ENCODE measurements at places on chromosomes 7 and 10. TPM values are rescaled to one million over a fixed set of nuclear protein-coding genes. Genes with fewer than 3 reads are reported as not detected.

PTPN20 gene
- 0.70 TPM for total RNA-seq

NRBF2 gene
- 21.0 TPM for total RNA-seq

CALY gene
- not detected for total RNA-seq

TMEM184A gene
- total RNA-seq: not detected

KCNH2 gene
- 0.73 TPM for total RNA-seq

MYO1G gene
- 382 TPM for total RNA-seq

AFAP1L2 gene
- 0.96 TPM for total RNA-seq

JCAD gene
- 0.35 TPM for total RNA-seq

PNLIPRP1 gene
- not detected for total RNA-seq

UCN3 gene
- not detected for total RNA-seq

ACHE gene
- not detected for total RNA-seq

SPDYE6 gene
- total RNA-seq: not detected

TLX1 gene
- not detected for total RNA-seq

FAS gene
- total RNA-seq: 51.8 TPM

GTPBP4 gene
- 49.7 TPM for total RNA-seq

TNPO3 gene
- 37.4 TPM for total RNA-seq
